ENCODE measurements at places on chromosomes 4 and X.
A peak's percentile ranks its signal among the peaks of the same experiment; 100 is the strongest.

GRCh38 chrX:31656013-31656412 is 584.2 kb upstream of the FTHL17 start:
- DNase-seq: no peak

GRCh38 chrX:12911122-12911470 is 4.7 kb downstream of the TLR8 start:
- DNase-seq: no peak

- no peak for DNase-seq
Observed at GRCh38 chrX:350148-350533, 31.5 kb upstream of the GTPBP6 start.

DNA sequence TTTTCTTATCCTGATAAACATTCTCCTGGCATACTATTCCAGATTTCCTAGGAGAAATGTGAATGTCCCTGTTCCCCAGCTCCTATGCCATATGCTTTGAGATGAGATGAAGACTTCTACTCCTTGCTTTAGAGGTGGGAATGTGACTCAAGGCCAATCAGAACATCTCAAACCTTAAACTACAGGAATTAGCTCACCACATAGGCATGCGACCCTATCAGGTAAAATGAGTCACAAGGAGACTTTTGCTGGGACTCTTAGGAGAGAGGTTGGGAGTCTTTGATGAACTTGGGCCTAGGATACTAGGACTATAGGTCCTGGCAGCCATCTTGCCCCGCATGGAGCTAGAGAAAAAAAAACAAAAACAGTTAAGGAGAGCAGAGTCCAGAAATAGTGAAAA is 5.8 kb upstream of the USO1 start:
- no peak for DNase-seq

- DNase-seq: no peak
Observed at GRCh38 chrX:115183980-115184379, 5.2 kb upstream of the RBMXL3 start.

DNA sequence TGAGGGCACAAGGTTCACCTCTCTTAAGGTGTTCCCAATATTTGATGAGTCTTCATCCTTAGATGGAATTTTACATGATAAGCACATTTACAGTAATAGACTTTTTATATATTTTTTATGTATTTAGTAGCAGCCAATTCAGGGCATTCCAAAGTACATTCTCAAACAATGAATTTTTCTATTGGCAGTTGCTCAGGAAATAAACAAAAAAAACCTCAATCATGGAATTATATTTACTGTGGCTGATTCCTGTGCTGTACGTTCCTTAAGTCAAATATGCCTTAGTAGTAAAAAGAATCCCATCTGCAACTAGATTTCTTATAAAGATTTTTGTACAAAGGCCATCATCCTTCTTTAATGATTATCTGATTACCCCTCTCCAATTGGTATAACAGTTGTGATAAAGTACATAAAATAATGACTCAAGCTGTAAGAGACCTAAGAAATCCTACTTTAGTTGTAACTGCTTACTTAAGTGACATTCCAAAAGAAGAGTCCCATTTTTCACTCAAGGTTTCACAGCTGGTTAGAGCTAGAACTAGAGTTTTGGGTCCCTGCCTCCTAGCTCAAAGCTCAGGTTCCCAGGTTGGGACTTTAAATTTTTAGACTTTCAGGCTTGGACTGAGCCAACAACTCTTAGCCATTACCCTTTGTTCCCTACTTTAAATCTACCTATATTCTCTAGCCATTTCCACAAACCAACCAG is 152.7 kb downstream of the FHIP1A start:
- no peak for DNase-seq

DNA sequence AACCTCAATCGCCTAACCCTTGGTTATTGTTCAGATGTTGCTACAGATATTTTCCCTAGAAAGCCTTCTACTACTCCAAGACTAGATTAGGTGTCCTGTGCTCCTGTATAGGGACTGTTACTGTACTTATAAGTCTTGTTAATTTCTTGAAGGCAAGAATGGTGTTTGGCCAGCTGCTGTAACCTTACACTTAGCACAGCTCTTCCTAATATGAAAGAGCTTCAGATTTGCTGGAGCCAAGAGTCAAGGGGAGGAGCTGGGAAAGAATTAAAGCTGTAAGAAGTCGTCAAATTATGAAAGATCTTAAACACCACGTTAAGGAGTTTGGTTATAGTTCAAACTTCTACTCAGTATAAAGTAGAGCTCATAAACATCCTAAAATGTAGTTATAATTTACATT is 245.9 kb upstream of the TLL1 start:
- no peak for DNase-seq

- DNase-seq: no peak
Observed at GRCh38 chr4:55727746-55728145, 91.6 kb upstream of the NMU start.

DNA sequence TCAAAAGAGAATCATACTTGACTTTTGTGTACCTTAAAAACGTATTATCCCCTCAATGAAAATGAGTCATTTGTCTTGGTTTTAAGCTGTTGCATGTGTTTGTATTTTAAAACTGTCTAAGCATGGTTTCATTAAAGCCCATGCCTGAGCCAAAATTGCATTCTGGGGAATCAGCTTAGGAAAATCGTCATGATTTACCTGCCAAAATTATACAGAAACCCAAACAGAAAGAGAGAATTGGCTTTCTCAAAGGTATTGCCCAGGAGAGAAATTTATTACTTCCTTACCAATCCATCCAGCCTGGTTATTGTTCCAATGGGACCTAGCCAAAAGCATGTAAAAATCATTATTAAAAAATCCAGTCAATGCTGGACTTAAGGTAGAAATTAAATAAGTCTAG is 37.6 kb downstream of the GPR174 start:
- DNase-seq: no peak

DNA sequence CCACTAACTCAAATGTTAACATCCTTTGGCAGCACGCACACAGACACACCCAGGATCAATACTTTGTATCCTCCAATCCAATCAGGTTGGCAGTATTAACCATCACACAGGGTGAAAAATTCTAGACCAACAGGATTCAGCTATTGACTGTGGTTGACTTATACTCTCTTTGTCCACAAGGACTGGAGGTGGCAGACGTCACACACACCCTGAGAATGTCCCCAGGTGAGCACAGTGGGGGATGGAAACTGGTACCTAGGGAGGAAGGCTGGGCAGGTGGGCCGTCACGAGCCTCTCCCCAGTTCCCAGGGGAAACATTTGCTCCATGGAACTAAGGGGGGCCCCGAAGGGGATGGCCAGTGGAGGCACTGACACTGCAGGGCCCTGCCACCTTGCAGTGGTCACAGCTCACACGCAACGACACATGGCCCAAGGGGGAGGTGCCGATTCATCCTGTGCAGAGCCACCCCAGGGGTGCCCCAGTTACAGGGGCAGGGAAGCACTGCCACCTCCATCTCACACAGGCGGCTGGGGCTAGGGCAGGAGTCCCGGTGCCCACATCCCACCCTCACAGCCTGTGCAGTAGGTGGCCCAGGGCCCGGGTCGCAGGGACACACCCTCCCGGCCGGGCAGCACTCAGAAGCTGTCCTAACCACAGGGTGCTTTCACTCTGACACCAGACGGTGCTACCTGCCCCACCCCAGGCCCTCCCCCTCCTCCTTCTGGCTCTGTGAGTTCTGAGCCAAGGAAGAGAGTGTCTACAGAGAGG is 17.4 kb downstream of the ZFYVE28 start:
- no peak for DNase-seq

DNA sequence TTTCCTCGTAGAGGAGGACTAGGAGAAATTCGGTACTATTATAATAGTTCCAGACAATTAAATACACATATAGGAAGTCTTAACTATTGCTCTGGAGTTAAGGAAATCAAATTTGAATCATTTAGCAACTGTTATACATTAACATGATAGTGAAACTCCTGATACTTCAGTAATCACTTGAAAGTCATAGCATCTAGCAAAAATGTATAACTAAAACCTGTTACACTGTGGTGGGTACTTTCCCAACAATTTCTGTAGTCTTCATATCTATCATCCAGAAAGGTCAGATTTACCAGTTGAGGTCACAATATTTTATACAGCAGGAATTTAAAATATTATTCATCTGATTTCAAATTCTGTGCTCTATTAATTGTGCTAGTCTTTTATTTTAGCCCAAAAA is 669.6 kb upstream of the PCDH10 start:
- no peak for DNase-seq

DNA sequence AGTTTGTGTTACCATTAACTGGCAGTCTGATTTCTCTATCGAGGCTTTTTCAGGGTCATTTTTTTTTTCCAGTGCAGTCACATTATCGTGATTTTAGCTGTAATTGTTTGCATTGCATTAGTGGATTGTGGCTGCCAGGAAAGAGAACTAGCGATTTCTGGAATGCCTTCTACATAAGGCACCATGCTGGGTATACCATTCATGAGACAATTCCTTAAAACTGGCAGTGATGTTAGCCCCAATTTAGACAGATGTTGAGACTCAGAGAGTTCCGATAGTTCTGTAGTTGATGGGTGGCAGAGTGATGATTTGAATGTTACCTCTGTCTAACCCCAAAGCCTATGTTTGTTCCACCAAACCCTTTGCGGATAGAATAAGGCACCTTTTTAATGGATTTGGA is 175.4 kb upstream of the TENM3 start:
- DNase-seq: no peak

- DNase-seq: peak; percentile 40
Observed at GRCh38 chr4:146522869-146523205, 1.1 kb upstream of the SLC10A7 start.

- no peak for DNase-seq
Observed at GRCh38 chr4:26323821-26324220, 3.0 kb downstream of the RBPJ start.

- DNase-seq: no peak
Observed at GRCh38 chrX:106955004-106955772, 35.0 kb downstream of the CLDN2 start.

GRCh38 chr4:73139991-73140390 is 70.5 kb upstream of the COX18 start:
- DNase-seq: no peak

- DNase-seq: no peak
Observed at GRCh38 chrX:40310016-40310415, 212.3 kb upstream of the BCOR start.

DNA sequence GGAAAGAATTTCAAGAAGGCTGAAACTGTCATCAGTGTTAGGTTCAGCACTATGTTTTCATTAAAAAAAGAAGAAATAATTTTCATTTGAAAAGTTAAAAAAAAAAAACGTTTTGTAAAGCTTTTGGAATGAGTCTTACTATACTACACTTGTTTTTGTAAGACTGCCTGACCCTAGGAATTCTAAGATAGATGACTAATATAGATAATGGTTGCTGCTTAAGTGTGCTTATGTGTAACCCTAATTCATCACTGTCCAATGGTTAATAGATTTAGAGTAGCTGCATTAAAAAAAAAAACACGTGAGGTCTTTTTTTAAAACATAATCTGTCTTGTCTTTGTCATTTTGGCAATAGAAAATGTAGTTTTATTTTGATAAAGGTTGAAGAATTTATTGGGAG is 323.2 kb downstream of the IL1RAPL1 start:
- DNase-seq: no peak

GRCh38 chr4:151226004-151226932 is 50.7 kb upstream of the PRSS48 start:
- DNase-seq: no peak

DNA sequence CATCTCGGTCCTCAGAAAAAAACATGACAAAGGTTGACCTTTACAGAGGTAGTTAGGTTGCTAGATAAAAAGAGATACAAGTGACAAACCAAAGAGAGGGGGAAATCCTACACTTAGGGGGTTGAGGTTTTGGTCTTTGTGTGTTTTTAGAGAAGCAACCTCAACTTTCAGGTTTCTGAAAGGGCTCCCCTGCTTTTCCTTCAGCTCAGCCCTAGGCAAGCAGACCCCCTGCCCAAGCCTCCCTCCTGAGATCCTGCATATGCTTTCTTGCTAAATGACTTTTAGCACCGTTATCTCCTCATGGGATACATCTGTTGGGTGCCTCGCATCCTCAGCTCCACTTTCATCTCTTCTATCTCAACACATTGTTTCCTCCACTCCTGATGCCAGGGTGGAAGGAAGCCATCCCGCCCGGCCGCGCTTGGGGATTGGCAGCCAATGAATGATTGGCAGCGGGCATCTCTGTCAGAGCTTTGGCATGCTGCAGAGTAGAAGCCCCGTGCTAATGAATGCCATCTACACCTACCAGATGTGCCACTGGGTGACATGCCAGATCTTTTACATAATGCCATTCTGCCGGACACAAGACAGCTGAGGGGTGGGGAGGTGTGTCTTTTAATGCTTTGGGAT is 15.0 kb upstream of the PRDM8 start:
- no peak for DNase-seq

DNA sequence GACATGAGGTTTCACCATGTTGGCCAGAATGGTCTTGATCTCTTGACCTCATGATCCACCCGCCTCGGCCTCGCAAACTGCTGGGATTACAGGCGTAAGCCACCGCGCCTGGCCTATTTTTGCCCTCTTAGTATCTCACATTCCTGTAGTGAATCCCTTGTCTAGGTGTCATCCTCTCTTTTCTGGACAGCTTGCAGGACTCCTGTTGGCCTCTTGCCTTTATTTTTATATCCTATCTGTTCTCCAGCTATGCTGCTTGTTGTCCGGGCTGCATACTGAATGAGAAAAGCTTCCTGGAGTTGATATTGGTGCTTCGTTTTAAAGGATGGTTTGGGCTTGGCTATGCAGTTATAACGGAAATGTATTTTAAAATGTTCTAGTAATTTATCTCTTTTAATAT is 148.6 kb downstream of the TLL1 start:
- DNase-seq: no peak

DNA sequence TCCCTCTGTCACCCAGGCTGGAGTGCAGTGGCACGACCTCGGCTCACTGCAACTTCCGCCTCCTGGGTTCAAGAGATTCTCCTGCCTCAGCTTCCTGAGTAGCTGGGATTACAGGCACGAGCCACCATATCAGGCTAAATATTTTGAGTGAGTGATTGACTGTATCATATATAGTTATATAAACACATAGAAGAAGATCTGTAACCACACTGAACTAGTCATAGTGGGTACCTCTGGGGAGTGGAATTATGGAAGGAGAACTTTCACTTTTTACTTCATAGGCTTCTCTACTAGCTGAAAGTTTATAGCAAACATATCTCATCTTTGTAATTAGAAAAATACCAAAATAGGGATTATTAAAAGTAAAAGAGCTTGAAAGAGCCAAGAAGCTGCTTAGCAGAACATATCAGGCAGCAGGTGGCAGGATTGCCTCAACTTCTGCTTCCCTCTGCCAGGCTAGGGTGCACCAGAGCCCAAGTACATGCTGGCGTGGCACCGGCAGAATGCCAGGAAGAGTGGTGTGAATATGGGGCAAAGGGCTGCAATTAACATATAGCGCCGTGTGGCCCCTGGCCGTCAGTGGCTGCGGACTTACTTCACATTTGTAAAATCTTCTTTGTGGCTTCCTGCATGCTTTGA is 39.5 kb upstream of the CD40LG start:
- DNase-seq: no peak
